ENCODE measurements at places on chromosomes 1 and 21. TPM values are rescaled to one million over a fixed set of nuclear protein-coding genes. Genes with fewer than 3 reads are reported as not detected.
A peak's percentile ranks its signal among the peaks of the same experiment; 100 is the strongest.

FLAD1 gene
- polyA plus RNA-seq: 30.2 TPM

- peak; percentile 84 for DNase-seq
These were observed 20.9 kb downstream of the URB1 start for GRCh38 chr21:32371913-32372314.

DNA sequence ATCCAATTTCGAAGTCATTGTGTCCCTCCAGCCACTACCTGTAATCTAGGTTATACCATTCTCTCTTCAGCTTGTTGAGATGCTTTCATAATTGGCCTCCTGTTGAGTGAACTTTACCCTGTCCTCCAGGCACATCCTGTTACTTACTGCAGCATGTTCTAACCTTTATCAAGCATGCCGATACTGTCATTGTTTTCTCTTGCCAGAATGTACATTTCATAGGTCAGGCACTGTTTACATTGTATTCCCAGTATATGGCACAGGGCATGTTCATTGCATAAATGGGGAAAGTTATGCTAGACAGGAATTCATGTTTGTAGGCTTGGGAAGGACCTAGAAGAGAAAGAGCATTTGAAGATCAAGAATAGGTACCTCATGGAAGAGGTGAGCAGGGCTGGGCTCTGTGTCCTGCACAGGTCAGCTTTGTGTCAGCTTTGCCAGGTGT is 10.2 kb downstream of the CXADR start:
- DNase-seq: no peak

SPATA1 gene
- polyA plus RNA-seq: 0.68 TPM

GRCh38 chr21:18000981-18001686 is 182.0 kb upstream of the C21orf91 start:
- no peak for DNase-seq

CELA3A gene
- polyA plus RNA-seq: not detected

FCRL5 gene
- not detected for polyA plus RNA-seq

DNA sequence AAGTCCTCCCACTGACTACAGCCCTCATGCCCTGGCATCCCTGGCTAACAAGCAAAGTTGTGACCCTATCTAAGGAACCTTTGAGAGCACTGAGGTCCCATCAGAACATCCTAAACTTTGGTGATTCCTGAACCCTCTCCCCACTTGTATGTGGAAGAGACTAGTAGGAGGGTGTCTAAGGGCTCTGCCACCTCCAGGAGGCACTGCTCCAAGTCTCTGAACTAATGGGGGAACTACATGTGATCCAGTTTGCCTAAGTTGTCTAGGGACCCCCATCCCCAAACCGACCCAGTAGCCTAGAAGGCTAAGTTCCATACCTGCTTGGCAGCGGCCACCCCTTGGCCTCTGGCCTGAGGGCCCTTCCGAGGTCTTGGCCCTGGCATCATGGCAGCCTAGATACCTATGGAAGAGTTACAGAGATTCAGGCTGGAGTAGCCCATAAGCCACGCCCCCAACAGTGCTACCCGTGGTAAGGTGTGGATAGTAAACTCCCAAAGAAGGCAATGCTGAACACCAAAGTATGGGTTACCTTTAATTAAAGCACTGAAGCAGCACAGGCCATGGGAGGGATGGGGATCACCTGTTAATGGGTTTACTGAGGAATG is 1.7 kb downstream of the CC2D1B start:
- no peak for DNase-seq

DNA sequence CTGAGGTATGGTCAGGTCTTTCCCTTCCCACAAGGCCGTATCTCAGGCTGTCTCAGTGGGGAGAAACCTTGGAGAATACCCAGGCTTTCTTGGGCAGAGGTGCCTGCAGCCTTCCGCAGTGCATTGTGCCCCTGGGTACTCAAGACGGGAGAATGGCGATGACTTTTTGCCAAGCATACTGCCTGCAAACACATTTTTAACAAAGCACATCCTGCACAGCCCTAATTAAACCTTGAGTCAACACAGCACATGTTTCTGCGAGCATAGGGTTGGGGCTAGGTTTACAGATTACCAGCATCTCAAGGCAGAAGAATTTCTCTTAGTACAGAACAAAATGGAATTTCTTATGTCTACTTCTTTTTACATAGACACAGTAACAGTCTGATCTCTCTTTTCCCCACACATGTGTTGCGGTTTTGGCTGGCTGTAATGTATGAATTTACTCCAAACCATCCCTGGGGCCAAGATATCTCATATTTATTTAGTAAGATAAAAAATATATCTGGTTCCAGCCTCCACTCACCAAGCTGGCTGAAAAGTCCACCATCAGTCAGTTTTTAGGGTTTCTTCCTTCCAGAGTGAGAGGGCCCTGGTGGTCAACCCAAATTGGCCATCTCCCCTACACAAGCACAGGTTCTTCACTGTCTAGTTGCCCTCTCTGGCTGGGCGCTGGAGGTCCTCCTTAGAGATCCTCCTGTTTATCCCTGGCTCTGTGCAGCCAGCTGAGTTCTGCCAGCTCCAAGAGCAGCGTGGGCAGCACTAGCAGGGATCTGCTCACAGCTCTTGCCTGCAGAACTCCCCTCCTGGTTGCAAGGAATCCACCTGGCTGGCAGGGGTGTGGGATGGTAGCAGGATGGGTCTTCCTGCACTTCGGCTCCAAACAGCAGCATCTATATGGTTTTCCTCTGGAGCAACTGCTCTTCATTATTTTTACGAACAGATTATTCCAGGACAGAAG is 2.6 kb downstream of the FAAH start:
- no peak for DNase-seq

DNA sequence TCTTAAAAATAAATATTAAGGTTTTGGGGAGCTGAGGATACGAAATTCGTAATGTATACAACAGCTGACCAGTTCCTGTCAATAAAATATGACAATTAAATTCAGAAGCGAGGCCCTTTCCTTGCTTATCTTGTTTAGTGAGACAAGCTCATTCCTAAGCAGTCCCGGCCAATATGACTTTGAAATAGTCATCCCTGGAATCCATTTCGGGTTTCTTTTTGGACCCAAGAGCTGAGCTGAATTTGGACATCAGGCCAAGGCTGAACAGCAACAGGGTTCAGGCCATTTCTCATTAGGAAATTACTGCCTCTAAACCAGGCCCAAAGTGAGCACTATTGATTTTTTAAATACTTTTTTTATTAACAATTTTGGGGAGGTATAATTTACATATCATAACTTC is 17.3 kb upstream of the FMN2 start:
- no peak for DNase-seq

DNA sequence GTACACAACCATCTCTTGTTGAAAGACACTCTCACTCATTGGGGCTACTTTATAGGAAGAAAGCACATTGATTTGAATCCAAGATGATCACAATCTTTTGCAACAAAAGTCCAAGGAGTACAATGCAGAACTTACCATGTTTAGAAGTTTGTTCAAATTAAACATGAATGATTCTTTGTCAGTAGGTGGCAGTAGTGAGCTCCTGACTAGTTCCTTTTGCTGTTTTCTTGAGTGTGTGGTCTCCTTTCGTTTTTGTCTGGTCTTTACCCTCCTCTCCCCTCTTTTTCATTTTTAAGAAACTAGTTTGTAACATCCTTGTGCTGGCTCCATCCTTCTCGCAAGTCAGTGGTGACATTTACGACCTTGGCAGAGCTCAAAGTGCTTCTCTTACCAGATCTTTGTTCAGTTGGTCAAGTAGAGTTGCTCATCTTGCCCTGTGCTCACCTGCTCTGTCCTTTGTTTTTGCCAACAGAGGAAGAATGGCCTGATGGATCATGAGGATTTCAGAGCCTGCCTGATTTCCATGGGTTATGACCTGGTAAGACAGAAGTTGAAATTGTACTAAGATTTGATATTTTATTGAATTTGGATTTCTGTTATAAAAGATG is 35.7 kb upstream of the MTR start:
- DNase-seq: peak; percentile 56

- DNase-seq: peak; percentile 21
These were observed 37.6 kb downstream of the PUM1 start for GRCh38 chr1:31027693-31028526.

GRCh38 chr1:25947027-25947426 is 40.8 kb upstream of the STMN1 start:
- no peak for DNase-seq

Measured in GM23248 (cell line).